ENCODE measurements at places on chromosomes 2 and 18.

DNA sequence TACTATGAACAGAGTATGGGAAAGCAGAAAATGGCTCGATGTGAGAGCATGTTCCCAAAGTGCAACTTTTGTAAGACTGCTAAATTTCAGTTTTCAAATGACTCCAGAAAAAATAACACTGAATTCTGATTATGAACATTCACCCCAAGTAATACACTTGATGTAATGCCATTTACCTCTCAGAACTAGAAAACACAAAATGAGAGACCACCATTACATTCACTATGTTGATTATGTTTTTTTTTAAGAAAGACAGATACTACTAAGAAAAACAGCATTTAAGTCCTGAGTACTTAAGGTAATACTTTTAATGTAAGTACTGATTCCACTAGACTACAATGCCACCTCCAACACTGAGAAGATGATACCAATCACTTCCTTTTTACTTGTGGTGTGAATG is 38.5 kb downstream of the SFT2D3 start:
- no peak for DNase-seq

DNA sequence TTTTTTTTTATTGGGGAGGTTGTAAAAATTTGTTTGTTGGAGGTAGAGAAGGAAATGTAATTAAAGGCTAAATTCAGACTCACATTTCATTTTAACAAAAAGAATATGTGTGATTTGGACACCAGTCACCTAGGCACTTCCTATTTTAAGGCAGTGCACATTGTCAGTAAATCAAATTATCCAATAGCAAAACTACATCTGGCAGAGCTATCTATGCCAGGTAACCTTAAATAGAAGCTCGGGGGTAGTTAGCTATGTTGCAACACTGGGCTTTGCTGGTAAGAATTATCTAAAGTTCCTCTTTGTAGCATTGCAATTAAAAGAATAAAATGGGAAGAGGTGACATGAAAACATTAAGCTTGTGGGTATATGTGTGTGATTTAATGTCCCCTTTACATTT is 1064.4 kb upstream of the ZEB2 start:
- no peak for DNase-seq

DNA sequence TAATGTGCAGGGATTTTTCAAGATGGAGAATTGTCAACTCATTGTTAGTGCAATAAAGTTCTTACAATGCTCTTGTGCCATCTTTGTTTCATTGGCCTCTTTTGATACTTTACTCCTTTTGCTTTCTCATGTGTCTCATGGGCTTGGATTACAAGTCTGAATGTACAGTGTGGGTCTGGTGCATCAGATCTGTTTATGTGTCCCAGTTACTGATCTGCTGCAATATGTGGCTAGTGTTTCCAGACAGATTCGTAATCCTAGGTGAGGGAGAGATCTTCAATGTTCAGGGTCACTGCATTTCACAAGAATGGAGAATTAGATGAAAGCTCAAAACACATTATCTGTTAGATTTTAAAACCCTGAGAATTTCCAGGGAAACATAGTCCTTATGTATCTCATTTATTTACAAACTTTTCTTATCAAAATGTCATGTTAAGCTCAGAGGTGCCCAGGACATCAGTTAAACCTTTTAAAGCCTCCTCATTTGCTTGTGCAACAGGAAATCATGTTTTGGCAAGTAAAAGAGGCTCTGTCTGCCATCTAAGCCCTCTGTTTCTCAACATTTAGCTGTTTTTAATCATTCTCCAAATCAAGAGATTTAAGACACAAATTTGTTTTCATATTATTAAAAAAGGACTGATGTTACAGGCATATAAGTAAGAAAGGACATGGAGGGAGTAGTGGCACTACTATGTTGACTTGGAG is 108.1 kb downstream of the NUP35 start:
- no peak for DNase-seq

GRCh38 chr2:14804902-14805301 is 172.4 kb downstream of the LRATD1 start:
- DNase-seq: no peak

GRCh38 chr2:204681412-204681811 is 136.1 kb downstream of the PARD3B start:
- no peak for DNase-seq

- no peak for DNase-seq
These were observed 211.9 kb downstream of the AGPS start for GRCh38 chr2:177604271-177605065.

DNA sequence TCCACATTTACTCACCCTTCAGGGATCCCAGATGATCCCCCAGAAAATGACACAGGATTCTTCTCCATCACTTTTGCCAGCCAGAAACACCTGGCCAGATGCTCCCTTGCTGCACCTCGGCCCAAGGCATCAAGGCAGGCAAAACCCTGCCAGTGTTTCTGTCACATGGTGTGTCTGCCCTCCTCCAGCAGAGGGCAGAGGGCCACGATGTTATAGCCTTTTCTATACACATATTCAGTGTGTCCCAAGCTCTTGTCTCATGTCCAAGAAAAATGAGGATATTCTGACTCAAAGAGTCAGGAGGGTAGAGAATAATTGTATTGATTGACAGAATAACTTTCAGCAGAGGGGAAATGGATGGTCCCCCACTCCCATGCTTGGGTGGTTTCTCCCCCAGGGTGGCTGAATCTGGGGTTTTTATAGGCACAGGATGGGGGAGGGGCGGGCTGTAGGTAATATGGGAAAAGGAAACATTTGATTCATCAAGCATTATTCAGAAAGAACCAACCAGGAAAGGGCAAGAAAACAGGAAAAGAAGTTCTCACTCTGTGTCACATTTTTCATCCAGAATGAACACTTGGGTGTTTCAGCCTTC is 933.9 kb downstream of the TRIB2 start:
- DNase-seq: no peak

DNA sequence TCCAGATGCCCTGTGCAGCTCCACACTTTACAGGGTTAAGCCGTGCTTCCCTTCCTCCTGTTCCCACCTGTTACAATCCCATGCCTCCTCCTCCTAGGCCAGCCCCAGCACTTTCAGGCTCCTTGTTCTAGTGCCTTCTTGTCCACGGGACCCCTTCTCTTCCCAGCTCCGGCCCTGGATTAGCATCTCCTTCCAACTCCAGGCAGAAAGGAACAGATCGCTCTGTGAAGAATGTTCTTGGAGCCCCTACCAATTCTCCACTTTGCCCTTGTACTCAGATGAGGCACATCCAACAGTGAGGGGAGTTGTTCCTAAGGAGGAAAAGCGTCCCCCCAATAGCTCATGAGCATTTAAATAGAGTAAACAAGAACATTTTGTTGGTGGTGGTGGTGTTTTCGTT is 72.7 kb downstream of the CABLES1 start:
- no peak for DNase-seq

DNA sequence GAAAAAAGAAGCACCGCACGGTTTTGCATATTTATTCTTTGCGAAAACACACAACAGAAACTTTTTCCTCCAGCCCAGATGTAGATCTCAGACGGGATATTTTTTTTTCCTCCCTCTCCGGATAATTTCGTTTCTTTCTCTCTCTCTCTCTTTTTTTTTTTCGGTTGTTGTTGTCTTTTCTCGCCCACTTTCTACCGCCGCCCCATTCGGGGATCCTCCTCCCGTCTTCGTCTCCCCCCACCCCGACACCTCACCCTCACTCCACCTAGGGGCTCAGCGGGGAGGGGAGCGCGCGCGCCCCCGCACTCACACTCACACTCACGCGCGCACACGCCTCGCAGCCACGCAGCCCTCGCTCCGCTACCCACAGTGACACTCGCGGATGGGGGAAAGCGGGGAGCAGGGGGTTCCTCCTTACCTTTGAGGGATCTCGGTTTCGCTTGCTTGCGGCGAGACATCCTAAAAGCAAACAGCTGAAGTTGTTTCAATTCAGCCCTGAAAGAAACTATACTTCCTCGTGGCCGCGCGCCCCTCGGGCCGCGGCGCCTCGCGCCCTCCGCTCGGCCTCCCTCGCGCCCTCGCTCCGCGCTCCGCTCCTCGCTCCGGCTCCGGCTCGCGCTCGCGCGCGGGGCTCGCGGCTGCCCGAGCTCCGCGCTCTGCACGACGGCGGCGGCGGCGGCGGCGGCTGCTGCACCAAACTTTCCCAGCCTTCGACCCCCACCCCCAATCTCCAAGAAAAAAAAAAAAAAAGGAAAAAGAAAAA is 1.3 kb downstream of the ZNF521 start:
- no peak for DNase-seq

- no peak for DNase-seq
These were observed 2.5 kb downstream of the DNMT3A start for GRCh38 chr2:25339211-25339674.

DNA sequence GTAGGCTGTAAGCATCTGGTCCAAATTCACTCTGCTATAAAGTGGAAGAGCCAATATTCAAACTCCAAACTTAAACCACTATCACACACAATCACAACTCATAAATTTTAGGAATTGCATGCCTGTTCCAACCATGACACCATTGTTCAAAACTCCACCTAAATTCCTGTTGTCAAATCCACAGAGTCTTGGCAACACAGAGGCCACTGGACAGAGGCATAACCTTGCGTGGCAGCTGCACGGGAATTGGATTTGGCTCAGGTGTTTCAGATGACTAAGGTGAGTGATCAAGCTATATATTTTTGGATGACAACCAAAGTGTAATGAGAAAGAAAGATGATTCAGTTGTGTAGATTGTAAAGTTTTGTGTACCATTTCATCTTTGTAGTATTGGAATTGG is 422.7 kb upstream of the TNP1 start:
- no peak for DNase-seq

- DNase-seq: no peak
These were observed 8.4 kb upstream of the AGBL5 start for GRCh38 chr2:27042985-27043634.

- DNase-seq: no peak
These were observed 17.5 kb upstream of the CCL20 start for GRCh38 chr2:227796045-227796711.
